ENCODE measurements at places on chromosomes 11 and 22.

GRCh38 chr11:79396001-79396400 is 44.8 kb downstream of the TENM4 start:
- no peak for DNase-seq

DNA sequence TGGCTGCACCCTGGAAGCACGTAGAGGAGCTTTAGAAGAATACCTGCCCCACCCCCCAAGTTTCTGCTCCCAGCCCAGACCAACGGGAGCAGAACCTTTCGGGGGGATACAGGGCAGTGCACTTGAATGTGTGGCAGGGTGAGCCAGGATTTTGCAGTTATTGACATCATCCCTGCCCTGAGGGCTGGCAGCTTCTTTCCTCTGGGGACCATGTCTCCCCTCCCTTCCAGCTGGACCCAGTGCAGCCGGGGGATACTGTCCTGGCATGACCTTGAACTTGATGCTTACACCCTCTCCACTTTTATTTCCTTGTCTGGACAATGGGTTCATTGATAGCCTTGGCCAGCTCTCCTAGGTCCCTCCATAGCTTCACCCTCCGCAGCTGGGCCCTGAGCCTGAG is 4.1 kb upstream of the CABP7 start:
- DNase-seq: no peak

GRCh38 chr11:114615448-114616361 is 20.1 kb upstream of the NXPE4 start:
- no peak for DNase-seq

- no peak for DNase-seq
These were observed 37.0 kb upstream of the TIMP3 start for GRCh38 chr22:32764330-32765131.

GRCh38 chr11:122696662-122697061 is 41.1 kb downstream of the UBASH3B start:
- DNase-seq: peak; percentile 42

Data from stimulated activated CD4-positive, alpha-beta T cell treated with anti-CD3 and anti-CD28 coated beads, Interleukin-15, amount 100 ng/mL, for 1 hour (primary cell).